ENCODE measurements at places on chromosomes 5 and 9.

- DNase-seq = no peak
Observed at GRCh38 chr9:97307091-97307490, 368 bp upstream of the CCDC180 start.

DNA sequence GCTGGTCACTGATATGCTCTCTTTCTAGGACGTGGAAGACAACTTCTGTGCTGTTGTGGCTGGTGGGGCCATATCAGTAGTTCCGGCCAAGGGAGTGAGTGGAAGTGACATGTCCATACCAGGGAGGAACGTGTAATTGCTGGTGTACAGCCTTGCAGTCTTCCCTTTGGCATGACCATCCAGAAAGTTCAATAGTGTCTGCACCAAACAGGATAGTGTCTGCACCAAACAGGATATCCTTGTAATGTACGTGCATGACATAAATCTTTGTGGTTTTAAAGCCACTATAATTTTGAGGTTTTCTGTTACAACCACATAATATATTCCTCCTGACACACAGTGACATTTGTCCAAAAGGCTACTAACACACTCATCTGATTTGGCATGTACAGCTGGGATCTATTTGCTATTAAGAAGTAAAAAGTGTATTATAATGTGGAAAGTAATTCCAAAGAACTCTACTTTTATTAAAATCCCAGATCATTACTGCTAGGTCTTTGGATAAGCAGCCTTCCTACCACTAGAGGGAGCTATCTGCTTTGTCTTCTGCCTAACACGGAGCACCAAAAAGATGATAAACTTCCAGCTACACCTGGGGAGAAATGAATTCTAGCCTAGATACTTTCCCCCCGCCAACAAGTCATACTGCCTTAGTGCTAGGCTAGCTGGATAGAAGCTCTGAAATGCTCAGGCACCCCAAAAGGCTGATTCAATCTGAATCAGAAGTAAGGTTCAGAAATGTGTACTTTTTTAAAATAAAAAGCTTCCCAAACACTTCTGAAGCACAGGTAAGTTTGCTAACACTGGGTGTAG, 52.7 kb downstream of the RNF145 start:
- no peak for DNase-seq

DNA sequence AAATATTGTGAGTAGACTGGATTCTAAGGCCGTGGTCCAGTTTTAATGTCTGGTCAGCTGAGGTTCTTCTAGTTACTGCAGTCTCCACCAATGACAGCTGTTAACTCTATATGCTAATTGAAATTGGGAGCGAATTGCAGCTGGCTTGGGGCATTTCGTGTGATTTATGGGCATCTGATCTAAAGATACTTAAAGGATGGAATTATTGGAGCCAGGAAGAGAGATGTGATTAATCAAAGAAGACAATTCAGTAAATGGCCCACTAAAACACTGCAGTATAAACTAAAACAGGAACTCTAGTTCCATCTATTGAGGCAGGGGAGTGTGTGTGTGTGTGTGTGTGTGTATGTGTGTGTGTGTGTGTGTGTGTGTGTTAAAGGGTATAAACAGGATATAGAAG, 157.5 kb upstream of the IQGAP2 start:
- no peak for DNase-seq

DNA sequence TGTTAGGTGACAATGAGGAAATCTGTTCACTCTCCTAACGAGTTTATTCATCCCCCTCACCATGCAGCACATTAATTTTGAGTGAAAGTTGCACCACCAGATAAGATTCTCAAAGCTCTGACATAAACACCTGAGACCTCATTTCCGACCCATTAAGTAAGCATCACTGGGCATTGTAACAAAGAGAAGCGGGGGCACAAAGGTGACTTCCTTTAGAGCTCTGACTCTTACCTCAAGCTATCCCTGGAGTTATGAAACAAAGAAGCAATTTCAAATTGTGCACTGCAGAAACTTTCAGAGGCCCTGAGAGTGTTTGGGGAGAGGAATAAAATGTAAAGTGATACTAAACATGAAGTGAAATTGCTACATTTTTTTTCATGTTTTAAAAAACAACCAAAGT, 29.5 kb downstream of the C5orf15 start:
- DNase-seq = no peak

DNA sequence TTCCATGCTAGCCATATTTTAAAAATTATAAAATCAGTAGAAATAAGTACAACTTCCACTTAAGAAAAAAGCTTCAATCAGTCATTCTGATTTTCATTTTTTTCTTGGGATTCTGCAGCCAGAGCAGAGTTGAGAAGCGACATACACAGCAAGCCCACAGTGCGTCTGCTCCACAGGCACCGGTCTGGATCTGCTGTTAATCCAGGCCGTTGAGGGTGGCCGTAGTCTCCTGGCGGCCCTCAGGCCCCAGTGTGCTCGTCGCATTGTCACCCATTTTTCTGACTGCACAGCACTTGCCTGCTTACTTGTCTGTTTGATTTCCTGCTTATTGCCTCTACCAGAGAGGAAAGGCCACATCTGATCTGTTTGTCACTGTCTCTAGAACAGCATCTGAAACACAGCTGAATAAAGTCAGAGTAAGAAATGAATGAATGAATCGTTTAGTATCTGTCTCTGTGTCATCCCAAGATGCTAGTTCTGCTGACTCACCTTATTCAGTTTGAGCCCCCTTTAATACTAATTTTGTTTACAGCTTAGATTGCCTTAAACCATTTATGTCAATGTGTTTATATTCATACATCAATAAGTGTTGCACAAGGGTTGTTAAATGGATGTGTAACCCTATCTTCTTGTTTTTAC, 11.6 kb upstream of the ASPN start:
- DNase-seq = no peak

DNA sequence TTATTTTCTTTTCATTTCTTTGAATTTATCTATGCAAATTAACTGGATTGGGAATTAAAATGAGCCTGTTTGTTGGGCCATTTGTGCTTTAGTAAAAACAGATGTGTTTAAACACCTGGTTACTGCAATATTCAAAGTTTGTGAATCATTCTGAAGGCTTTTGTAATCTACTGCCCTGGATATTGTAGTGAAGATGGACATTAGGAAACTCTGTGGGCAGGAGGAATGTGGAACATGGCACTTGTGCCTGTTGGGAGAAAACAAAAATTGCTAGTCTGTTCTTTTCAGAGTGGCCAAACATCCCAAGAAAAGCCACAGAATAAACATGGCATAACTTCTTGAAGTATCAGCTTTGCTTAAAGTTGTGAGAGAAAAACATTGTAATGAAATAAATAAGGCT, 40.8 kb downstream of the CHSY3 start:
- DNase-seq = no peak

DNA sequence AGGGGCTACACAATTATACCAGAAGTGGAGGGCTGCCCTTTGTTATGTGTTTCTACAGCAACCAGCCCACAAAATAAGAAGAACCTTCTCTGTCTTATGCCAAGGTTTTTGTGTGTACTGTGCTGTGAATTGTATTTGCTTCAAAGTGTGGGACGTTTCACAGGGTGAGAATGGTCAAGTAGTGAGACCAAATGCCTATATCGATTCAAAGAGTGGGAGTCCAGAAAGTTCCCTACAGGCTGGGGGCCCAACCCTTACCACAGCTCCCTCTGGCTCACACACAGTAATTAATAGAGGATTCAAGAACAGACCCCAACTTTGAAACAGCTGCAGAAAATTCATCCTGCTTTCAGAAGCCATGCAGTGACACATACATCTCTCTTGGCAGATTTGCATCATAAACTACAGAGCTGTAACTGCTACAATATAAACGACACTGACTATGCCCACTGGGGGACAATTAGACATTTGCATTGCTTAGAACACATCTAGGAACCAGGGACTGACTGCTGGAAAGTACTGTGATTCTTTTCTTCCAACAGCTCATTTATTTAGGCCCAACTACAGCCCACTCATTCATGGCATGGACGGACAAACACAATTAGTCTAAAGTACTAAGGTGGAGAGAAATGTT, 12.8 kb downstream of the ENC1 start:
- no peak for DNase-seq

DNA sequence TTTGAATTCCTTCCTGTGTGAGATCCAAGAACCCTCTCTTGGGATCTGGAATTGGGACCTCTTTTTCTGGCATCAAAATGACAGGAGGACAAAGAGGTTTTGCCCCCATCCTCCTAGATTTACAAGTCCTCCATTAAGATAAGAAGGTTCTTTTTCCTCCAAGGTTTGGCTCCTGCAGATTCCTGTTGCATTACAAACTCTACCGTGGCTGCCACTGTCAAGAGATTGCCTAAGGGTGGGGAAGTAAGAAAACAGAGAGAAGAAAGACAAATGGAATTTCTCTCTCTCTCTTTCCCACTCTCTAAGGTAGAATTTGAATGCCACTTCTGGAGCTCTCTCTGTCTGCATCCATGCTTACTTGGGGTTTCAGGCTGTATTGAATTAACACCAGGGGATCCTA, 12.0 kb upstream of the SVEP1 start:
- no peak for DNase-seq

DNA sequence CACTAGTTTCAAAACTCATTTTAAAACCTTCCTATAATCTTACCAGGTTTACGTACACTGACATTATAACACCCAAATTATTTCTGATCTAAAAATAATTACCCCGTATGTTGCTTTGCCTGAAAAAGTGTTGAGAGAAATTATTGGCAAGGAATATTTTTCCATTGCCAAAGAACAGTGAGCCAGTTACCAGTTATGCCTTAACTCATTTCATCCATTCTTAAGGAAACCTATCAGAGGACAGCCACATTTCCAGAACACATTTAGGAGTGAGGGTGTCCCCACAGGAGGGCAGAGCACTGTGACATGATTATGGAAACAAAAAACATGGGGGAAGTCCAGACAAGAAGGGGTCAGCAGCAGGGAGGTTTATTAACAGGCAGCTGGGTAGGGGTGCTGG, 52.2 kb downstream of the GABBR2 start:
- DNase-seq = no peak

- DNase-seq = no peak
Observed at GRCh38 chr9:134329576-134329855, 3.3 kb downstream of the RXRA start.

DNA sequence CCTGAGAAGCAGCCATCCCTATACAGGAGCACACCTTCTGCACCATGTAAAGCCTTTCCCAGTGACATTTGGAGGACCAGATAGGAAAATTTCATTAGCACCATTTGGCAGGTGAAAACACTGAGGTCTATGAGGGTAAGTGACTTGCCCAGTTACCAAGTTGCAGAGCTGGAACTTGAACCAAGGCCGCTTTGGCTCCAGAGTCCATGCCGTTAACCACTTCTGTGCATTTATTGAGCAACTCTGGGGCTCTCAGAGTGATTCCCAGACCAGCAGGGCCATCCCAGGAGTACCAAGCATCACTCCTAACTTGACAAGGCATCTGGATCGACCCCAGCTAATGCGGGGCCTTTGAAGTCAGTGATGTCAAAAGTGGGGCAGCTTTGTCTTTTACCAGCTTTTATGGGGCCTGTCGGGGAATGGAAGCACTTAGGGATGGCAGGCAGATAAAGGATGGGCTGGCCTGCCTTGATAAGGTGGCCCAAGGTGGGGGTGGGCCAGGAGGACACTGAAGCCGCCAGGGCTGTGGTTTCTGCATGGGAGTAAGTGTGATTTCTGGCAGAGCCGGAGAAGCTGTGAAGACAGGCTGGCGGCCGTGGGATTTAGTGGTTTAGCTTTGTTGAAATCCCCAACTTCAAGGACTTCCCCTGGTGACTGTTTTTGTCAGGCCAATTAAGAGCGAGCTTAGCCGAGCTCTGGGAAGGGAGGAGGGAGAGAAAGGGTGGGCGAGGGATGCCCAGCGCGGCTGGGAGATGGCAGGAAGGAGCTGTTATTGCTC, 127.3 kb downstream of the MACROH2A1 start:
- no peak for DNase-seq

GRCh38 chr9:78674874-78675273, 377.9 kb downstream of the PSAT1 start:
- DNase-seq = no peak

DNA sequence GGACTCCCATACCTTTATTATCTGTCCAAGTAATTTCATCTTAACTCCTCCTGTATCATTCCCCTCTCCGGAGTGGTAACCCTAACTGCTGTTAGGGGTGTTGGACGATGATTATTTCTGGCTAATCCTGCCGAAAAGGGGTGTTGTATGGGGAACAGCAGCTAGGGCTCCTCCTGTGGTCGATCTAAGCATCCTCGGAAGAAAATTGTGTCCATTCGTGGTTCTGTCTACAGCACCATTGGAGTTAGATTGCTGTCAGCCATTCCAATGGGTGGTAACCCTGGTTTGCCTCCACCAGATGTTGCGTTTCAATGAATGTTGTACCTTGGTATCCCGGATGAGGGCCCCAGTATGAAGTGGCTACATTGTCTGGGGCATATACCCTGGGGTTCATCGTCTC, 35.6 kb upstream of the LMNB1 start:
- no peak for DNase-seq

GRCh38 chr5:88085462-88085861, 183.2 kb downstream of the TMEM161B start:
- DNase-seq = no peak

GRCh38 chr5:81657386-81657785, 93.5 kb downstream of the SSBP2 start:
- DNase-seq = no peak

GRCh38 chr9:4936823-4937222, 48.2 kb upstream of the JAK2 start:
- no peak for DNase-seq

All from osteocyte (in vitro differentiated cells).